ENCODE measurements at places on chromosomes 12 and 14. TPM values are rescaled to one million over a fixed set of nuclear protein-coding genes. Genes with fewer than 3 reads are reported as not detected.

DNA sequence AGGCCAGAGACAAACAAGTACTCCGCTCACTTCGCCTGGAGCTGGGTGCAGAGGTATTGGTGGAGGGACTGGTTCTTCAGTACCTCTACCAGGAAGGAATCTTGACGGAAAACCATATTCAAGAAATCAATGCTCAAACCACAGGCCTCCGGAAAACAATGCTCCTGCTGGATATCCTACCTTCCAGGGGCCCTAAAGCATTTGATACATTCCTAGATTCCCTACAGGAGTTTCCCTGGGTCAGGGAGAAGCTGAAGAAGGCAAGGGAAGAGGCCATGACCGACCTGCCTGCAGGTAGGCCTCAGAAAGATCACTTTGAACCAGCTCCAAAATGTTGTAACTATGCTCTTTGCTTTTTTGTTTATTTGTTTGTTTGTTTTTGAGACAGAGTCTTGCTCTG is 1.6 kb downstream of the CRADD start:
- H3K27ac ChIP-seq, result no peak overlapping the region
- DNase-seq, result no peak
- H3K27me3 ChIP-seq, result no peaks in the 10 kb centered on the region

Gene IQSEC3
- 1.2 TPM for total RNA-seq

Gene FBXO33
- total RNA-seq, result 13.5 TPM

- no peak for DNase-seq
- no peaks in the 10 kb centered on the region for H3K36me3 ChIP-seq
Observed at GRCh38 chr12:132247718-132248452, 81.5 kb downstream of the GALNT9 start.

DNA sequence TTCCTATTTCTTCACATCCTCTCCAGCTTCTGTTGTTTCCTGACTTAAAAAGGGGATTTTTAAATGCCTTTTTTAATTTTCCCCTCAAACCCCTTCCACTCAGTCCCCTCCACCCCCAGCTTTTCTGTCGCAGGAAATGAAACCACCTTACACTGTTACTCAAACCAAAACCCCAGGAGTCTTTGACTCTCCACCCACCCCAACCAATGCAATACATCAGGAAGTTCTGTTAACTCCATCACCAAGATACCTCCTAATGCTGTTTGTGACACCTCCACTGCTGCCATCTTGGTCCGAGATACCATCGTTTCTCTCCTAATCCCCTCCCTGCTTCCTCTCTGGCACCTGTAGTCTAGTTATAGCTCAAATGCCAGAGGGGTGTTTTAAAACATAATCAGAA is 25.4 kb upstream of the CPM start:
- H3K4me1 ChIP-seq, result no peaks in the 10 kb centered on the region
- H3K4me3 ChIP-seq, result no peak overlapping the region
- no peak for DNase-seq
- H3K27me3 ChIP-seq, result no peaks in the 10 kb centered on the region
- H3K27ac ChIP-seq, result no peak overlapping the region

GRCh38 chr14:84485036-84485435 is 1044.9 kb upstream of the FLRT2 start:
- no peak for DNase-seq
- H3K4me1 ChIP-seq, result no peaks in the 10 kb centered on the region

GRCh38 chr12:116194935-116195431 is 82.5 kb downstream of the MED13L start:
- H3K36me3 ChIP-seq, result no peaks in the 10 kb centered on the region
- H3K27me3 ChIP-seq, result no peaks in the 10 kb centered on the region
- no peak overlapping the region for H3K27ac ChIP-seq
- H3K4me3 ChIP-seq, result no peak overlapping the region
- peaks cover 18% of the 10 kb centered on the region for H3K4me1 ChIP-seq
- DNase-seq, result no peak

Gene CYP27B1
- total RNA-seq, result 2.4 TPM

GRCh38 chr12:85641796-85642195 is 194.4 kb downstream of the RASSF9 start:
- no peak for DNase-seq
- H3K27me3 ChIP-seq, result no peaks in the 10 kb centered on the region
- H3K4me1 ChIP-seq, result no peaks in the 10 kb centered on the region
- no peak overlapping the region for H3K27ac ChIP-seq

DNA sequence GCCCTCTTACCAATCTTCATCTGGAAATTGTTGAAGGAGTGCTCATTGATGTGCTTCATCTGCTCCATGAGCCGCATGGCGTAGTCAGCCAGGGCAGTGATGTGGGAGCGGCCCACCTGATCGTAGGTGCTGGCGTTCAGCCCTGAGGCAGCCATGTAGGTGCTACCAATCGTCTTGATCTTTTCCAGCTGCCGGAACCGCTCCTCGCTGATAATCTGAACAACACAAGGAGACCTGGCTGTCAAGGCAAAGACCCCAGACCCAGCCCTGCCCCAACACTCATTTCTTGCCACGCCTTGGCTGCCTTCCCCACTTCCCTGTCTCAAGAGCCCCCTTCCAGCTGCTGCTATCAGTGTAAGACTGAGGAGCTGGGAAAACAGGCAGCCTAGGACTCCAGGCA is 18.1 kb downstream of the ADCY6 start:
- no peak for DNase-seq
- H3K27ac ChIP-seq, result no peak overlapping the region
- peaks cover 78% of the 10 kb centered on the region for H3K36me3 ChIP-seq
- no peak overlapping the region for H3K4me3 ChIP-seq
